Substantia nigra (tissue), 51 donors: ENCODE measurements at places on chromosomes 2 and 18.

DNA sequence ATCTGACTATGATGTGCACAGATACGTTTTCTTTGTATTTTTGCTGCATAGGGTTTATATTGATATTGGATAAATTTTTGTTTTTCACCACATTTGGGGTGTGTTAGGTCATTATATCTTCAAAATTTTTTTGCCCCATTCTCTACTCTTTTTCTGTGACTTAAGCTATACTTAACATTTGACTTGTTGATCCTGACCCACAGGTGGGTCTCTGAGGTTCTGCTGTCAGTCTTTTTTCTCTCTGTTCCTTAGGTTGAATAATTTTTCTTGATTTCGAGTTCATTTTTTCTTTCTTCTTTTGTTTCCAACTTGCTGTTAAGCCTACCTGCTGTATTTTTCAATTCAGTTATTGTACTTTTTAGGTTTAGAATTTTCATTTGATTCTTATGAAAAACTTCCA is 12.1 kb downstream of the RAB3GAP1 start:
- DNase-seq, result no peak

GRCh38 chr2:38075507-38076151 is at the start of gene CYP1B1:
Gene CYP1B1 (minus strand): TSS chr2:38076151. CDS start chr2:38075388, 763 bp downstream.
- DNase-seq, result no peak

GRCh38 chr2:66568650-66569300 is 133.8 kb downstream of the MEIS1 start:
- no peak for DNase-seq

- no peak for DNase-seq
Observed at GRCh38 chr2:85421260-85422071, 3.0 kb downstream of the SH2D6 start.

DNA sequence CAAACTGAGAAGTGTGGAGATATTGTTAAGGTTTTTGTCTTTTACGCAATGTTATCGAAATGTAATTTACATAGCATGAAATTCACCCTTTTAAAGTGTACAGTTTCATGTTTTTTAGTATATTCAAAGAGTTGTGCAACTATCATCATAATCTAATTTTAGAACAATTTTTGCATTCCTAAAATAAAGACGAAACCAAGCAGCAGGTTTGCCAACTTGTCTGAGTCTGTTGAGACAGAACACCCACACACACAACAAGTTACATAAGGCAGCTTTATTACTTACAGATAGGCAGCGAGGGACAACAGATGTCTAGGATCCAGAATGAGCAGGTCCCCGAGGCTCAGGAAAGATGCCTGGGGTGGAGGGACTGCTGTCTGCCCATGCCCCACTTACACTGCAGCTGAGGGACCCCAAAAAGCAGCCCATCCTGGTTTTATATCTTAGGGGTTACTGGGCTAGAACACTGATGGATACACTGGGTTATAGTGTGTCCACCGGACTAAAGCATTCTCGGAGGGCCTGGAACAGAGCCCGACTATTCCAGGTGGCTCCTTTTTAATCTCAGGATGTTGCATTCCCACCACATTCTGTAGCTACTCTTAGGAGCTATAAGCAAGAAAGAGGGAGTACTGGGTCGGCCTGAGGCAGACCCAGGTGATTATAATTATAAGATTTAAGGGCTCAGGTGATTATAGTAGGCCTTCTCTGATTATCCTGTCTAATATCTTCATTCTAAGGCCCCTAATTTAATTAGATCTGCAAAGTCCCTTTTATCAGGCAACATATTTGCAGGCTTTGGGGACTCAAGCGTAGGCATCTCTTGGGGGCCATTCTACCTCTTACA is 150.2 kb upstream of the DOK6 start:
- DNase-seq, result no peak

DNA sequence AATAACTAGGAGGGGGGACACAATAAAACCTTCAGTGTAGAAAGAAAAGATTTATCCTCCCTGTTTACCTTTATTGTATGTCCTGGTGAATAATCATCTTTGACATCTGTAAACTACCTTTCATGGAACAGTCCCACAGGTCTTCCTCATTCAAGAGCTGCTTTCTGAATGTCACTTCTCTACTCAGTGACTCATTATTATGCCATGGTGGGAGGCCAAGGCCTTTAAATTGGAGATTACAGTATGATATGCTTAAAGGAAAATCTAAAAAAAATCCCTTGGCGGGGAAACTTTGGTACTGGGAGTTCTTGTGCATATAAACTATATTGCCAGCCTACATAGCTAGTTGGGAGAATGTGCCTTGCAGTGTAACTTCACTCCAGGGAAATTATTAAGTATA is 713.0 kb downstream of the TDRD15 start:
- no peak for DNase-seq

- no peak for DNase-seq
Observed at GRCh38 chr2:239381709-239382134, 19.1 kb downstream of the HDAC4 start.

GRCh38 chr2:23423873-23424680 is 39.1 kb downstream of the KLHL29 start:
- DNase-seq, result no peak

- no peak for DNase-seq
Observed at GRCh38 chr2:236546561-236547002, 23.0 kb upstream of the ACKR3 start.

- no peak for DNase-seq
Observed at GRCh38 chr18:7630731-7631442, 63.8 kb downstream of the PTPRM start.

DNA sequence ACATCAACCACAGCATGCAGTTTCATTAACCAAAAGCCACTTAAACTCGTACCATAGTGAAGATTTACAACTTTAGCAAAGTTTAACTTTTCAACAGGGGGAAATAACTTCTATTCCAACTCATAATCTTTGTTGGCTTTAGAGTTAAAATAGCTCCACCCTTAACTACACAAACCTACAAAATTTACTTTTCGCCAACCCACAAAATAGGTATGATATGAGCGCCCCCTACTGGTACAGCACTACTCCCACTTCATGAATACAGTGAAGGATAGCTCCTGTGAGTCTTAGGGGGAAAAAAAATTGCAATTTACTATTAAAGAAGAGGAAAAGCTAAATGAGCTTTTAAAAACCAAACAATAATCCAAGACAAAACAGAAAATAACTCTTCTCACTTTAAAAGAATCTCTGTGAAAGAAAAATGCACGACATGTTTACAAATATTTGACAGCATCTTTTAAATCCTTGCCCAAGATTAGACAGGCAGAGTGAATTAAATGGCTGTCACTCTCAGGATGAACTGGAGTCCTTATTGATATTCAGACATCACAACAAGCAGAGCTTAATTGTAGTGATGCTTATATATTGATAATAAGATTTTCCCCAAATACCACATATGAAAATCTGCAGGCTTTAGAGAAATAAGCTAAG is 32.2 kb downstream of the TMEFF2 start:
- peak; percentile 54 for DNase-seq

GRCh38 chr18:73861771-73862170 is 285.9 kb downstream of the FBXO15 start:
- DNase-seq, result no peak

DNA sequence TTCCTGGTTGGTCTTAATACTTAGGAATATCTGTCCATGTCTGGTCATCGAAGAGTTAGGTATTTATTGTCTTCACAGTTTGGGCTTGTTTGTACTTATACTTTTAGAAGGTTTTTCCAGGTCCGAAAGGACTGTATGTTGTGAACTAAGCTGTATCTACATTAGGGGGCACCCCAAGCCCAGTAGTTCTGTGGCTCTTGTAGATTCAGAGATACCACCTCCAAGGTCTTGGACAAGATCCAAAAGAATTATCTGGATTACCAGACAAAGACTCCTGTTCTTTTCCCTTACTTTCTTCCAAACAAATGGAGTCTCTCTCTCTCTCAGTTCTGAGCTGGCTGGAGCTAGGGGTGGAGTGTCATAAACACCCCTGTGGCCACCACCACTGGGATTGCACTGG is 328.7 kb downstream of the ZNF804A start:
- DNase-seq, result no peak

DNA sequence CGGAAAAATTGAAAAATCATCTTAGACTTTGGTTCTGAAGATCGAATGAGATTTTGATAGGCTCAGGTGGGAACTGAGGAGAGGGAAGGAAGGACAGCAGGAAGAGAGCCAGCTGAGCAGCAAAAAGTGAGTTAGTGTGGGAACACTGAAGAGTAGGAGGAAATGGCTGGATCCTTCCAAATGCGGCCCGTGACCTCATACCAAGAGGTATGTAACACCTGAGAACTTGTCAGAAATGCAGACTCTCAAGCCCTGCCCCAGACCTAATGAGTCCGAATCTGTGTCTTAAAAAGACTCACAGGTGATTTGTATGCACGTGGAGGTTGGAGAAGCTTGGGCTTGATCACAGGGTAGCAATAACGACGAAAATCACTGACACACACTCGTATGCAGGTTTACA is 42.0 kb downstream of the COL4A3 start:
- no peak for DNase-seq
